Activated CD4-positive, alpha-beta T cell treated with anti-CD3 and anti-CD28 coated beads, Interleukin-2, amount 10 ng/mL, durations not matched to agents 24 days and 14 days (primary cell): ENCODE measurements at places on chromosomes 3 and 15. TPM values are rescaled to one million over a fixed set of nuclear protein-coding genes. Genes with fewer than 3 reads are reported as not detected.

DISP2 gene
- 0.02 and 0.05 TPM in 2 replicates for total RNA-seq

ERICH6 gene
- total RNA-seq, result not detected in 2 replicates

GRCh38 chr15:71301958-71302621 lies 186.8 kb downstream of the THSD4 start:
- no peak for DNase-seq

DNA sequence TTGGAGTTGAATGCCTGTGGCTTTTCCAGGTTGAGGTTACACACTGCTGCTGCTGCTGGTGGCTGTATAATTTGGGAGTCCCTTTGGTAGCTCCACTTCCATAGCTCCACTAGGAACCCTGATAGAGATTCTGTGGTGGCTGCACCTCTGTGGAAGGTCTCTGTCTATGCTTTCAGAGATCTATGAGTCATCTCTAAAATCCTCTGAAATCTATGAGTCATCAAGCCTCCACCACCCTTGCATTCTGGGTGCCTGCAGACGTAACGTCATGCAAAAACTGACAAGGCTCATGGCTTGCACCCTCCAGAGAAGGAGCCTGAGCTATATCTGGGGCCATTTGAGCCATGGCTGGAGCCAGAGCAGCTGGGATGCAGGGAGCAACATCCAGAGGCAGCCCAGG lies 1037.0 kb upstream of the CFAP20DC start:
- peak; percentile 82 for DNase-seq

DNA sequence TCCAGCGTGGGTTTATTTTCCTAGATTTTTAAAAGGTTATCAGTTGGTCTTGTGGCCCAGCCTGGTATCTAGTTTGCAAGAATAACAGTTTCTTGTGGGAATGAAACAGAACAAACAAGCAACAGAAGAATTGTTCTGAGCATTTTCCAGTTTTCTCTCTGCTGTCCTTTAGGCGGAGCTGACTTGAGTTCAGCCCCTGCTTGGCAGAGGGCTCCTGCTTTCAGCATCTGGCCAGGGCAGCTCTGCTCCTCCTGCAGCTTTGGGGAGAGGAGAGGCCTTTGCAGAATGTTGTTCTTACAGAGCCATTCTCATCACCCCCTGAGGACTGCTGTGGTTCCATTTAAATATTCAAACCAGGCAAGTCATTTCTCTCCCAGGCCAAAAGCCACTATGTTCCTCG lies 117.7 kb downstream of the ALDH1A2 start:
- no peak for DNase-seq
